Activated CD4-positive, alpha-beta T cell treated with anti-CD3 and anti-CD28 coated beads for 1 hour (primary cell): ENCODE measurements at places on chromosomes 1 and 21.

DNA sequence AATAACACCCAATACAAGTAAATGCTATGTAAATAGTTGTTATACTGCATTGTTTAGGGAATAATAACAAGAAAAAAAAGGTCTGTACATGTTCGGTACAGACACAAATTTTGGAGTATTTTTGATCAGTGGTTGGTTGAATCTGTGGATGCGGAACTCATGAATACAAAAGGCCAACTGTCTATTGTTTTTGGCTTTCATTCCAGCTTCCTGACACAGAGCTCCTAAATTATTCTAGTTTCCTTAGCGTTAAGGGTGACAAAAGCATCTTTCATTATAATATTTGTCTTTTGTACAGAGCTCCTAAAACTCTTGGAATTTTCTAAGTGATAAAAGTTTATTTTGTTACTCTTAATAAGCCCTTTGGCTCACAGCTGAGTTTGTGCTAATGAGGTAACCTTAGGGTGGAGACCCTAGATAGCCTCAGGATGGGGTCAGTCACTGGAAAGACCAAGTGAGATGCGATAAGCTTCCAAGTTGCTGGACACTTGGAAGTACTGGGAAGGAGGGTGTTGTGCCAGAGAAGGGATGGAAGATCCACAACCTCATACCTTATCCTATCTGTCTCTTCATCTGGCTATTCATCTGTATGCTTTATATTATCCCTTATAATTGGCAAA is 57.4 kb upstream of the PRRC2C start:
- DNase-seq = no peak

- no peak for DNase-seq
Measured at GRCh38 chr1:188489336-188490112, 1660.8 kb downstream of the PLA2G4A start.

DNA sequence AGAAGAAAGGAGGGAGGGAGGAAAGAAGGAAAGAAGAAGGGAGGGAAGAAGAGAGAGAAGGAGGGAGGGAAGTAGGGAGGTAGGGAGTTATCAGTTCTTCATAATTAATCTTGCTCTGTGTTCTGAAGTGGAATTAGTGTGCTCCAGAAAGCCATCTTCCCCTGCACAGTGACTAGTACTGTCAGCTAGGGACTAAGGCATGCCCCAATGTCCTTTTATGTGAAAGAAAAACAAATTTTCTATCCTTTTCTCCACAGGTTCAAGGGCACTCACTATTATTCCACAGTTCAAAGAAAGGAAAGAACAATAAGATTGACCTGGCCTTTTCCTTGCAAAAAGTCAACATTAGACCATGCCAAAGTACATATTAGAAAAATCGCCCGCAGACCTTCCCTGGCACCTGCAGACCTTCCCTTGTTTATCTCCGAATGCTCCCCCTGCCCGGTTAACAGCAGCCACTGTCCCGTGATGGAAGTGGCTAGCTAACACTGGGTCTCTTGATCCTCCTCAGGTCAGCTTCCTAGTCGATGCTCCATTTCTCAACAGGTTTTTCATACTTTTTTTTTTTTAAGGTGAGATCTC is 107.2 kb upstream of the EDEM3 start:
- DNase-seq = no peak

- no peak for DNase-seq
Measured at GRCh38 chr1:98287626-98288025, 366.8 kb upstream of the DPYD start.

DNA sequence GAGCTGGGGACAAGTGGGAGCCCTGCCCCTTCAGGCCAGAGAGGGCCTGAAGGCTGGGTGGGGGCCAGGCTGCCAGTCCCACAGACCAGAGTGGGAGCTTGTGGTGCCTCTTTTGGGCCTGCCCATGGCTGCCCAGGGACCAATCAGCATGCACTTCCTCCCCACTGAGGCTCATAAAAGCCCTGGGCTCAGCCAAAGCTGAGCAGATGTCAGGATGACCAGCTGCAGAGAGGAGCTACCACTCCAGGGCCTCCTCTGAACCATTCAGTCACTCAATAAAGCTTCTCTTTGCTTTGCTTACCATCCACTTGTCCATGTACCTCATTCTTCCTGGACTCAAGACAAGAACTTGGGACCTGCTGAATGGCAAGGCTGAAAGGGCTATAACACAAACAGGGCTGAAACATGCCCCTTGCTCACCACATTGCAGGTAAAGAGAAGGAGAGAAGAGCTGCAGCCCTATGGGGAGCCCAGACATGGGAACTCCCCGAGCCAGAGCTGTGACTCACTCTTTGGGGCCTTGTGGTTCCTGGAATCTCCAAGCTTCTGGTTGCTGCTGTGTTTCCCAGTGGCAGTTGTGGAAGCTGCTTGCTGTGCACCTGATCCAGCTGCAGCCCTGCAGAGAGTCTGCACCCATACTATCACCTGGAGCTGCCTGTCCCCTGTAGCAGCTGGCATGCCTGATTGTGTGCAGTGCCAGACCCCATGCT is 82.0 kb downstream of the OLFML3 start:
- DNase-seq = no peak

DNA sequence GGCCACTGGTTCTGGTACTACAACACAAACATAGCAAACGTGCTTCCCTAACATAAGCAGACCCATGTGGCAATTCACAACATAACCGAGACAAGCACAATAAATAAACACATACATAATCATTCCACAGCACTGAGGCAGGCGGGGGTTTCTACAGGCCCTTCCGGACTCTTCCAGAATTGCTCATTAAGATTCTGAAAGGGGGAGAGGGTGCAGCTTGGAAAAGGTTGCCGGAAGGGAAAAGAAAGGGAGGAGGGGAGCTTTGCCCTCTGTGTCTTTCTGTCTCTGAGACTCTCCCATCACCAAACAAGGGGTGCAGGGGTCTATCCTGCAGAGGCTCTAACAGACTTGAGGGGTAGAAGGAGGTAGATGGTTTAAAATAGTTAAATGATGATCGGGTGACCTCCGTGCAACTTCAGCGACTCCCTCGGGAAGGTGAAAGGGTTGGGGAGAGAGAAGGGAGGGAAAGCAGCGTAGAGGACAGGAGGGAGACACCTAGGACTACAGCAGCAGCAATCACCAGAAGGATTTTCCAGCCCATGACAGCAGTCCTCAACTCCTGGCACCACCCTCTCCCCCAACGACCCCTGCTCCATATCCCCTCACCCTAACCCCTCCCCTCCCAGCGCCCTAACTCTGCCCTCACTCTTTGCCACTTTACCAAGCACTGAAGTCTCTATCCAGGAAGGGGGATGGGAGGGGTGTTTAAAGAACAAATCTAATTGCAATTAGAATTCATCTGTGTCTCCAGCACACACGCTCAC is 365.5 kb upstream of the ESRRG start:
- no peak for DNase-seq

DNA sequence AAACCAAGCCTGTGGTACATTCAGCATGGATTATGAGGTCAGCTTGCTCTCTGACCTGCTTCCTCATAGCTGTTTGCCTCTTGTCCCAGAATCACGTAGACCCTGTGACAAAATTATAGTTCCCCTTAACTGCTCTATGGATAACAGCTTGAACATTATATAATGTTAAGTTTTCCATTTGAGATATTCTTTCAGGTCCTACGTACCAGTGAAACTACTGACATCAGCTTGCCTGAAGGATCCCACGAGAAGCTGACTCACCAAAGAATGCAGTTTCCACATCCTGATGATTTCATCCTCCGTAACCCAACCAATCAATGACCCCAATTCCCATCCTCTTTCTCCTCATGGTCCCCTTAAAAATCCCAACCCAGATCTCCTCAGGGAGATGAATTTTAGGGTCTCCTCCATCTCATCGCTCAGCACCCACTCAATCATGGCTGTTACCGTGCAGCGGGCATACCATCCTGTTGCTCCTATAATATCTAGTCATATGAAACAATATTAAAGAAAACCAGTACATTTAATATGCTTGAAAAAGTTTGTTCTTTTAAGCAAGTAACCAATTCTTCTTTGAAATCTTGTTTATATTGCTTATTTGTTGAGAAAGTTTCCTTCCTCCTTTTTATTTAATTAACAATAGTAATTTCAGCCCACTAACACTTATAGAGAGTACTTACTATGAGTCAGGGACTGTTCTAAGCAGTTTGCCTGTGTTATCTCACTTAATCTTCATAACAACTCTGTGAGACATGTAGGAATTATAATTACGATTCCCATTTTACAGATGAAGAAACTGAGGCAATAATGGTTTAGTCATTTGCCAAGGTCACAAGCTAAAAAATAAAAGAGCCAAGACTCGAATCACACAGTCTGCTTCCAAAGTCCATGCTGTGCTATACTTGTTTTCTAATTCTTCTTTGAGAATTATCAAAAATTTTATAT is 27.4 kb downstream of the CHML start:
- no peak for DNase-seq

GRCh38 chr1:47755101-47755990 is 241.8 kb downstream of the TRABD2B start:
- DNase-seq = no peak

DNA sequence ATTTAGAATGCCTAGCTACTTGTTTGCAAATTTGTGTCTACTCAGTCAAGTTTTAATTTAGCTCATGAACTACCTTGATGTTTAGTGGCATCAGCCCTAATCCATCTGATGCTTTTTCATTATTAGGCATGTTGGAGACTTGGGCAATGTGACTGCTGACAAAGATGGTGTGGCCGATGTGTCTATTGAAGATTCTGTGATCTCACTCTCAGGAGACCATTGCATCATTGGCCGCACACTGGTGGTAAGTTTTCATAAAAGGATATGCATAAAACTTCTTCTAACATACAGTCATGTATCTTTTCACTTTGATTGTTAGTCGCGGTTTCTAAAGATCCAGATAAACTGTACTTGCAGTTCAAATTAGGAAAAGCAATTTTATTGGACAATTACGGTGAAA is 7.6 kb downstream of the SOD1 start:
- no peak for DNase-seq

DNA sequence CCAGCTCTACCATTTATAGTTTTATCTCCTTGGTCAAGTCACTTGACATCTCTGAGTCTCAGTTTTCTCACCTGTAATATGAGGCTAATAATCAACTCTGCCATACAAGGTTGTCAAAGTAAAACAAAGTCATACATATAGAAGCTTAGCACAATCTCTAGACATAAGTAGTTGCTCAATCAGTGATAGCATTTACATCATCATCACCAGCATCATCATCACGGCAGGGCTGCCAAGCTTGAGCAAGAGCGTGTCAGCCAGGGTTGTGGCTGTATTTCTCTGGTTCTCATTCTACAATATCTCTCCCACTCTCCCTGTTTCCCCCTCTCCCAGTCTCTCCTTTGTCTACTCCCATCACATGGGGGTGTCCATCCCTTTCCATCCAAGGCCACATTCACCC is 41.7 kb upstream of the COA6 start:
- no peak for DNase-seq

DNA sequence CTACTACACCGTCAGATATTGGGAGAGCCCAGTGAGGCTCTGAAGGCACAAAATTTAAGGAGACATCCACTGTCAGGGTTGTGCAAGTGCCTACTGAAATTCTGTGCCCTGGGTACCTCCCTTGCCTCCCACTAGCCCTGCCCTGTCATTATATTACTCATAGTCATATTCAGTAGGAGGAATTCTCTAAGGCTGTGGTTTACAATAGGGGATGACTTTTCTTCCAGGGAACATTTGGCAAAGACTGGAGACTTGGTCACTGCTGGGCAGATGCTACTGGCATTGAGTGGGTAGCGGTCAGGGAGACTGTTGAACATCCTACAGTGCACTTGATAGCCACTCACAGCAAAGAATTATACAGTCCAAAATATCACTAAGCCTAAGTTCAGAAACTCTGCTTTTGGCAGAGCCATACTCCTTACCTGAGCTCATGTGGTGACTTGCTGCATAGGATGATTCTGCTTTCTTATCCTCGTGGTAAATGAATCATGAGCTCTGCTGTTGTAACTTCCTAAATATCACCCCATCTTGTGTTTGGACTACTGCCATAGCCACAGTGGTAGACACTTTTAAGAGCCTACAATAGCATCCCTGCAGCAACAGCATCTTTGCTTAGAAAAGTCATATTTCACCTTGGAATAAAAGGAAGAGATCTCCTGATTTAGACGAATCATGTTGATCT is 563.4 kb upstream of the PLXNA2 start:
- no peak for DNase-seq

DNA sequence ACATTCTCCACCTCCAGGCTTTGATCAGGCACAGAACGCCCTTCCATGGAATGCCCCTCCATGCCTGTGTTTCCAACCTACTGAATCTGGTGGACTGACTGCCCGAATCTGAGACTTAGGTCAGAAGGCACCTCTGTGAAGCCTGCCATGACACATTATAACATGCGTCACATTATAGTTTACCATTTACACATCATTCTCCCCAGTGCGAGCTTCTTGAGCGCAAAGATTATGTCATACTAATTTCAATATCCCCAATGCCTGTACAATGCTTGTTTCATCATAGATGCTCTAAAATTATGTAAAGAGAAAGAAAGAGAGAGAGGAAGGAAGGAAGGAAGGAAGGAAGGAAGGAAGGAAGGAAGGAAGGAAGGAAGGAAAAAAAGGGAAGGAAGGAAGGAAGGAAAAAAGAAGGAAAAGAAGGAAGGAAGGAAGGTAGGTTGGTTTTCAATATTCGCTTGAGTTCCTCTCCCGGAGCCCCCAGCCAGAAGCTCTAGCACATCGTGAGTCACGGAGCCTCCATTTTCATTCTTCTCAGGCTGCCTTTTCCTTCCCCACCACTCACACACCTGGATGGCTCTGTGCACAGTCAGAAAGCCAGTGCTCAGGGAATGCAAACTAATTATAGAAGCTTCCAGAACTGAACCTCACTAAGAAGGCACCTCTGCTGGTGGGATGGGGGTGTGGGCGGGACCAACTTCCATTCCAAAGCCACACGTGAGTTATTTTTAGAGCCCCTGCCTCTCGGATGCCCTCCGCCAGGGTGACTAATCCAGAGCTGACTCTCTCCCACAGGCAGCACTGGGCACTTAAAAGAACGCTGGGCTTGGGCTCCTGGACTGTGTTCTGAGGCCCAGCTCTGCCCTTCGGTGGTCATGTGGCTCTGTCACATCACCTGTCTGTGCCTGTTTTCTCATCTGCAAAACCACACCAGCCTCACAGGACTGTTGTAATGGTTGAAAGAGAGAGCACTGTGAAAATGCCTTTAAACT is 27.4 kb downstream of the LAMB3 start:
- DNase-seq = no peak

DNA sequence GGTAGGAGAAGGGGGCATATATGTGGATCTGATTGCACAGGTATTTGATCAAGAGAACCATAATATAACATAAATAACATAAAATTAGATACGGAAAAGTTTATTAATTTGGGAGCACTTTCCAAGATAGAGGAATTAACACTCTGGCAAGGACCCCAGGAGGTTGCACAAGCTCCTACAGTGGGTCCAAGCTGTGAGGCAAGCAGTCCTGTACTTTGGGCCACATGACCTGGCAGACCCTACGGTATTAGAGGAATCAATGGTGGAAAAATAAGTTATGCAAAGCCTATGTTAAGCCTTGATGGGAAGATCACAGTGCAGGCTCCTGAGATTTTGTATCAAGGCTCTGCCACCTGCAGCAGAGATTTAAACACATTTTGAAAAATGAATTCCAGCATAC is 220.1 kb downstream of the COL24A1 start:
- DNase-seq = no peak

DNA sequence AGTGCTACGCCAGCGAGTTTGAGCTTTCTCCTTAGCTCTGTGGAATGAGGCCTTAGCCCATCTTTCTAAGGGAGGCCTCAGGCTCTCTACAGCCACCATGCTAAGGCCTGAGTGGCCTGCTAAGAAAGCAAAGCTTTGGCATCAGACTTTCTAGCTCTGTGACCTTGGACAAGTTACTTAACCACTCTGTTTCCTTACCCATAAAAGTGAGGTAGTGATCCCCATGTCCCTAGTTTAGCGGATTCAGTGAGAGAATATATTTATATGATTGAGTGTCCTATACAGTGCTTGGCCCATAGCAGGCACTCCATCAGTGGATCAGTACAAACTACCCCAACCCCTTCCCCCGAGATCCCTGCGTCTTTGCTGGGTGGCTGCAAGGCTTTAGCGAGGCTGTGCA is 4.0 kb downstream of the POGK start:
- DNase-seq = no peak
